ENCODE measurements at places on chromosomes 4 and X. TPM values are rescaled to one million over a fixed set of nuclear protein-coding genes. Genes with fewer than 3 reads are reported as not detected.

Gene GAGE12H
- total RNA-seq, result not detected

Gene CNKSR2
- not detected for total RNA-seq

Gene OCIAD1
- 71.8 TPM for total RNA-seq

Gene PABPC1L2A
- total RNA-seq, result not detected

Gene AGA
- total RNA-seq, result 32.3 TPM

Gene GAR1
- total RNA-seq, result 2.7 TPM

All from dermis lymphatic vessel endothelial cell (primary cell).